ENCODE measurements at places on chromosomes 6 and 20.

DNA sequence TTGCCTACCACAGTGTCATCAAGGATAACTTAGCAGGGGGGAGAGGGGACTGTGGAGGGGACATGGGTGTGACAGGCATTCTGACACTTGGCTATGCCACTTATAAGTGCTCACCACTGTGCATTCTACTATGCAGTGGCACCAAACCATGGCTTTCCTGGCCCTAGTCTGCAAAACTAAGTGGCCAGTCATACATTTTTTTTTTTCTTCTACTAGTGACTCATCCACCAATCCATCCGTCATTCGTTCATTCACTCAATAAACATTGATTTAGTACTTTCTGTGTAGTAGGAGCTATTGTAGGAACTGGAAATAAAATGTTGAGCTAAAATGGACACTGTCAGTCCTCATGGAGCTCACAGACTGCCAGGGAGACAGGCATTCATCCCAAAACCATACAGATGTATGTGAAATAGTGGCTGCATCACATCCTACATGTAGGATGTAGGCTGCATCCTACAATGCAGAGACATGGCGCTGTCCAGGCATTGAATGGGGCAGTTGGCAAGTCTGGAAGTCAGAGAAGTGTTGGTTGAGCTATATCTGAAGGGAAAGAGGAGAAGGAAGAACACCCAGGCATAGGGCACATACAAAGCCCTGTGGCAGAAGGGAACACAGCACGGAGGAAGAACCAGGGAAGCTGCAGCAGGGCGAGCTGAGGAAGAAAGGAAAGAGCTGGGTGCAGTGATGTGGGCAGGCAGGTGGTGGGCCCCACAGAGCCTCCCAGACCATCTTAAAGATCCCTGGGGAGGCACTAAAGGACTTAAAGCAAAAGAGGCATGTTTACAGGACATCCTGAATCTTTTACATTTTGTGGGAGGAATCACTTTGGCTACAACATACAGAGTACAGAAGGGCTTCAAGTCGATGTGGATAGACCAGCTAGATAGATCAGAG is 224.4 kb downstream of the UST start:
- ATAC-seq = no peak

DNA sequence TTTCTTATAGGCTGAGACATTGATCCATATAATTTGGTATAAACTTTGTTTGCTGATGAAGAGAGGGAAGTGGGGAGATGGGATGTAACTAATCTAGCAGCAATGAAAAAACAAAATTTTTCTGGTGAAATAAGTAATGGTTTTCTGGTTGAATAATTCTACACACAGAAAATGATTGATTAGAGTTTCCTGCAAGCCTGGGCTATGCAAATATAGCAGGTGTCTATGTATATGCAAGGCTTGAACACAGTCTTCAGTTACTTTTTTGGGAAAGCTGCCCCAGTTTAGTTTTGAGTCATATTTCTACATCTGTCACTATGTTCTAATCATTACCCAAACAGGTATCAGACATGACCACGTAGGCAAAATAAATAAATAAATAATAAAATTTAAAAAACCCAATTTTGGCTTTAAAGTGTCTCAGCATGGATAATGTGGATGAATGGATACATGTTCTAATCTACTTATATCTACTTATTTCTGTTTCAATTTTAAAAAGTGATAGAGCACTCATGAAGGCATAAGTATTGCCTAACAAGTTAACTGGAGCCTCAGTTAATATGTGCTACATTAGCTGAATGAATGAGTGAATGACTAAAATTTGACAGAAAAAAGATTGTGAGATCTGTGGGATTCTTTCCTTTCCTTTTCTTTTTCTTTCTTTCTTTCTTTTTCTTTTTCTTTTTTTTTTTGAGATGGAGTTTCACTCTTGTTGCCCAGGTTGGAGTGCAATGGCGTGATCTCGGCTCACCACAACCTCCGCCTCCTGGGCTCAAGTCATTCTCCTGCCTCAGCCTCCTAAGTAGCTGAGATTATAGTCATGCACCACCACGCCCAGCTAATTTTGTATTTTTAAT is 37.2 kb upstream of the TFB1M start:
- ATAC-seq = no peak

DNA sequence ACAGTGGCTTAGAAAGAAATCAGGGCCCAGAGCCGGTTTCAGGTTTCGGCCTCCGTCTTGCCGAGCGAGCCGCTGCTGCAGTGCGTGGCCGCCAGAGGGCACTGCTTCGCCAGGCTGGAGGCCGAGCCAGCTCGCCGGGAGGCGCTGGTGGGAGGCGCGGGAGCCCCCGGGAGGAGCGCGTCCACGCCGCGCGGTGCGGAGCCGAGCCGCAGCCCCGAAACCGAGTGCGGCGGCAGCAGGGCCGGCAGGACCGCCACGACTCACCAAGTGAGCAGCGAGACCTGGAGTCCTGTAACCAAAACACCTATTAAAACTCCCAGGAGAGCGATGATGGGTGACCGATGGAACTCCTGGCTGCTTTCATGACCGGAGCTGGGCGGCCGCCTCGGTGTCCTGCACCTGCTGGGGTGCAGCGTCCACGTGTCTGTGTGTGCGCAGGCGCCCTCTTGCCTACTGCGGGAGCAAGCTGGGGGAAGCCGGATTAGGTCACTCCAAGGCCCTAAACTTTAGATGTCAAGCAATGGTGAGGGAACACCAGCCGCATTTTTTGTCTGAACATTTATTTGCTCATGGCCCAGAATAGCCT is 186.9 kb upstream of the UST start:
- peak; percentile 94 for ATAC-seq

GRCh38 chr6:52620906-52621190 is 44.0 kb upstream of the TRAM2 start:
- ATAC-seq = peak; percentile 23

GRCh38 chr6:133817460-133818047 is 71.4 kb upstream of the TCF21 start:
- no peak for ATAC-seq

- ATAC-seq = peak; percentile 13
These were observed 3.4 kb upstream of the NSFL1C start for GRCh38 chr20:1469925-1470571.

DNA sequence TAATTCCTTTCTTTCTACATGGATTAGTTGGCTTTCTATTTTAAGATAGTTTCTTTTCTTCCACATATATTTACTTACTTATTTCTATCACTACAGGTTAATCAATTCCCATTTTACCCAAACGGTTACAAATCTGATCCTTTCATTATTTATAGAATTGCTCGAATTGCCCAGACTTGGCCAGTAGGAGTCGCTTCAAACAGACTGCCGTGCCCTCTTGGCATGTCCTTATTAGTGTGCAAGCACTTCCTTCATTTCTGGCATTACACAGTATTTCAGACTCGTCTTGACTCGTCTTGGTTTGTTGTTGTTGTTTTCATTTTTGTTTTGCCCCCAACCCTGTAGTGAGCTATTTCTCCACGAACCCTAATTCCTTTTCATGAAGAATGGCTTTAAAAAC is 74.6 kb downstream of the SAMD3 start:
- no peak for ATAC-seq

GRCh38 chr6:74041420-74041819 is 345.4 kb downstream of the CD109 start:
- no peak for ATAC-seq

DNA sequence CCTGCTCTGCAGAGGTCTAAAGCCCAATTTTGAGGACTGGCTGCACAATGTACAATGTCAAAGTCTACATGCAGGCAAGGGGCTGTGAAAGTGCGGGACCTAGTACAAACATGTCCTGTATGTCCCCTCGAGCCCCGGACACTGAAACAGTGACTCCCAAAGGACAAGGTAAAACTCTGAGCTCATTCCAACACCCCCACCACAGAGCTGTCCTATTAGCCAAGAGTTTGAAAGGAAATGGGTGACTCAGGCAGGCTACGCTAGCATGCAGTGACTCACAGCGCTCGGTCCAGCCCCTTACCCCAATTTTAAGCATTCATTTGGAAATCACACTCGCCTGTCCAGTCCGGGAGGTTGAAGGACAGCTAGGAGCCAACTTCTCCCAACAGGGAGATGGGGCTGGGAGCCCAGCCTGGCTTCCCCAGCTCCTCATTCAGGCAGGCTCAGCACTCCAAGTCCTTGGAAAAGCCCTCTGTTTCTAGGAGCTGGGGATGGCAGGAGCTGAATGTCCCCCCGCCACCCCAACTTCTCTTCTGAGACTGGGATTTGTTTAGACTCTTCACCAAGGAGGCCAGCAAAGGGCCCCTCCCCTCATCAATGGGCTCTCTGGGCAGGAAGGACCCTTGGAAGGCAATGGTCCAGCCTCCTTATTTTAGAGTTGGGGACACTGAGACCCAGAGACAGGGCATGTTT is 3.9 kb downstream of the SDC4 start:
- no peak for ATAC-seq

DNA sequence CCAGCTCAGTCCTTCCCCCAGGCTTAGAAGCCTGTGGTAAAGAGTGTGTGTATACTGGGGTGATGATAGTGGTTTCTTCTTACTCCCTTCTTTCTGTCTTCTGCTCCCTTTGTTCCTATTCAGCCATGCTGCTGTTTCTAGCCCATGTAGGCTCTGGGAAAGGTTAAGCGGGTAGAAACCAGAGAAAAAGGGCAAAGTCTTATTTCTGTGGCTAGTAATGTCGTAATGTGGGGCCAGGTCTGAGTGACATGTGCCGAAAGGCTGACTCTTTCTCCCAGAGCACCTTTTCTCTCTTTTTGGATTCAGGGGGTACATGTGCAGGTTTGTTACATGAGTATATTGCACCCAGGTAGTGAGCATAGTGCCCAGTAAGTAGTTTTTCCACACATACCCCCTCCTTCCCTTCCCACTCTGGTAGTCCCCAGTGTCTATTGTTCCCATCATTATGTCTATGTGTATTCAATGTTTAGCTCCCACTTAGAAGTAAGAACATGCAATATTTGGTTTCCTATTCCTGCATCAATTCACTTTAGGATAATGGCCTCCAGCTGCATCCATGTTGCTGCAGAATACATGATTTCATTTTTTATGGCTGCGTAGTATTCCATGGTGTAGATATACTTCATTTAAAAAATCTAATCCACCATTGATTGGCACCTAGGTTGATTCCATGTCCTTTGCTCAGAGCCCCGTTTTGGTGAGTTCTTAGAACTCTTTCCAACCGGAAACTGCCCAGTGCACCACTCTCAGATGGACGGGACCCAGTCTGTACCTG is 74.3 kb downstream of the EFHC1 start:
- no peak for ATAC-seq

GRCh38 chr20:60749804-60750602 is 502.1 kb upstream of the CDH4 start:
- no peak for ATAC-seq

All from motor neuron (in vitro differentiated cells).